ENCODE measurements at places on chromosomes 16 and 17.

DNA sequence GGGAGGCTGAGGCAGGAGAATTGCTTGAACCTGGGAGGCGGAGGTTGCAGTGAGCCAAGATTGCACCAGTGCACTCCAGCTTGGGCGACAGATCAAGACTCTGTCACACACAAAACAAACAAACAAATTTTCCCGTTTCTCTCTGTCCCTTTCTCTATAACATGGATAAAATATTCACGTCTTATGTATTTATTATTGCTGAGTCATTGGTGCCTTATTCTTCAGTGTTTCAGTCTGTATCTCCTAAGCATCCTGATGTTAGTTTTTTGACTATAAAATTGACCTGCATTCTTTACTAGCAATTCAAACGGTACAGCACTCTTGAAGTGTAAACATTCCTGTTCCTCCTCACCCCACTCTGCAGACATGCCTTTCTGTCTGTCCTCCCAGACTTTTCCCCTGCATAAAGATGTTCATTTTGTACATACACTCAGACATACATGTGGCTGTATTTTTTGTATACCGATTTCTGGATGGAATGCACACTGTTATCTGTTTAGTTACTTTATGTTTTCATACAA is 16.4 kb downstream of the DHODH start:
- no peak for DNase-seq

- no peak for DNase-seq
Measured at GRCh38 chr17:73639932-73640331, 4.3 kb downstream of the SDK2 start.

DNA sequence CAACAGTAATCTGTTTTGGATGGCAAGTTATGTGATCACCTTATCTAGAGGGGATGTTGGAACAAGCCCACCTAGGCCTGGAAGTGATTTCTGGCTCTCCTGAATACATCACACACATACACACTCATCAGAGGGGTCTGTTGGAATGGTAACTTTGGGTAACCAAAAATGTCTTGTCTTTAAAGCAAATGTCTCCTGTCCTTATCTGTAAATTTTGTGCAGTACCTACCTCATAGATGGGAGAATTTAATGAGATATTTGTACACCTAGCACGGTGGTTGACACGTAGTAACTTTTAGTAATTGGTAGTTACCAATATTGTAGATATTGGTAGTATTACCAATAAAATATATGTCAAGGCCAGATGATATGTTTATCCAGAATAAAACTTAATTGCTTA is 24.7 kb downstream of the HAPSTR1 start:
- DNase-seq = no peak

DNA sequence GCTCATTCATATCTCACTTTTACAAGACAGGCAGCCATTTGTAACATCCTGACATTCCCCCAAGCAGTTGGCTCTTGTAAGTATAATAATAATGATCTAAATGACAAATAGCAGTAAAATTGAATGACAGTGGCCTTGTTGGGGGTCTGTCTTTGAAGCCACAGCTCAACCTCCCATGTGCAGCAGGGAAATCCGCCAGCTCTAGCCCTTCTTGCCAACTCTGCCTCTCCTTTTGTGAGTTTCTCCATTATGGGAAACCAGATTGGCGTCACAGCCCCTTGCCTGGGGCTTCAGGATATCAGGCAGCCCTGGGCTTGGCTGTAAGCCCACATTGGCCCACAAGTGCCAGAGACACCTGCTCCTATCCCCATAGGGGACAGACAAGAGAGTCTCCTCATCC is 70.4 kb upstream of the CACNG5 start:
- DNase-seq = no peak

DNA sequence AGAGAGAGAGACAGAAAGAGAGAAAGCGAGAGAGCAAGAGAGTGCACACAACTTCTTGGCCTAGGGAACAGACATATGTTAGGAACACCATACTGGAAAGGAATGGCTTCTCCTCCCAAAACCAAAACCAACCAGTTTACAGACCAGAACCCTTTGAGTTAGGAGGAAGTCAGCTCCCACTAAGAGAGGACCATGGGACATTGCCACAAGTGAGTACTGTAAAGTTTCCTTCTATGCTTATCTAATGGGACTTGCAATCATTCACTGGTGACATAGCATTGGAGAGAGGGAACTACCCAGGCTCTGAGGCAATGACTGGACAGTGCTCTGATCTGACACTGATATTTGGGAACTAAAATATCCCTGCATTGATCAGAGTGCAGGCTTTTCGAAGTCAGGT is 32.4 kb downstream of the TBC1D3B start:
- peak; percentile 41 for DNase-seq

DNA sequence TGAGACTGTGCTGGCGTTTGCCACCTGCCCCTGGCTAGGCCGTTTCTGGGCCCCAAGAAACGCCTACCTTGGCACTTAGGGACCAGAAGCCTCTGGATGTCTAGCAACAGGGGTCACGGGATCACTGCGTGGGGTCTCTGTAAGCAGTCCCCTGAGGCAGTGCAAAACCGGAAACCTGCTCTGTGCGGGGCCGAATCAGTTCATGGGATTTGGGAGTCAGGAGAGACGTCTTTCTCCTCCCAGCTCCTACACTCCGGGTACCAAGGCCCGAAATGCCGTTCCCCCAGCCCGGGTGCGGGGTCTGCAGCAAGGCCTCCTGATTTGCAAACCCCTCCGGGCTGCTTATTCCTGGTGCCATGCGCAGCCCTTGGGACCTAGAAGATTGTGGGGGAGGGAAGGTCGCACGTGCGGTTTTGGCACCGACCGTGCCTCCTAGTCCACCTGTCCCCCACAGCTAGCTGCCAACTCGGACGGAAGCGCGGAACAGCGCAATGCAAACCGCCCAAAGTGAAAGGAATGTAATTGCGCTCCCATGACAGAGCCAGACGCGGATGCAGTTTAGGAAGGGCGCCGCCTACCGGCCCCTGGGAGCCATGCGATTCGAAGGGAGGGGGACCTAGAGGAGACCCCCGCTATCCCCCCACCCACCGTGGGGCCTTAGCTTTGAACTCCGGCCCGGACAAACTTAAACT is 6.5 kb downstream of the IRX5 start:
- peak; percentile 62 for DNase-seq

DNA sequence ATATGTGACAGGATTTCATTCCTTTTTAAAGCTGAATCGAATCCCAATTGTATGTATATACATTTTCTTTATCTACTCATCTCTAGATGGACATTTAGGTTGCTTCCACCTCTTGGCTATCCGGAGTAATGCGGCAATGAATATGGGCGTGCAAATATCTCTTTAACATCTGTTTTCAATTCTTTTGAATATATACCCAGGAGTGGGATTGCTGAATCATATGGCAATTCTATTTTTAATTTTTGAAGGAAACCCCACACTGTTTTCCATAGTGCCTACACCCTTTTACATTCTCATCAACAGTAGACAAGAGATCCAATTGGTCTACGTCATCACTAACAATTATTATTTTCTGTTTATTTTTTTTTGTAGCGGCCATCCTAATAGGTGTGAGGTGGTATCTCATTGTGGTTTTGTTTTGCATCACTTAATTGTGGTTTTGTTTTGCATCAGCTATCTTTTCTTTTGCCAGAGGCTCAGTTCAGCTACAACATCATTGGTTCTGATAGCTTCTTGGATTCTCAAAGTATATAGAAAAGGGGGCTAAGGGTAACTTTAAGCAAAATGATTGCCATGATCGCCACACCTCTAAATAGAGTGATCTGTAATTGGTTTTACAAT is 25.6 kb upstream of the MAP2K6 start:
- DNase-seq = no peak

DNA sequence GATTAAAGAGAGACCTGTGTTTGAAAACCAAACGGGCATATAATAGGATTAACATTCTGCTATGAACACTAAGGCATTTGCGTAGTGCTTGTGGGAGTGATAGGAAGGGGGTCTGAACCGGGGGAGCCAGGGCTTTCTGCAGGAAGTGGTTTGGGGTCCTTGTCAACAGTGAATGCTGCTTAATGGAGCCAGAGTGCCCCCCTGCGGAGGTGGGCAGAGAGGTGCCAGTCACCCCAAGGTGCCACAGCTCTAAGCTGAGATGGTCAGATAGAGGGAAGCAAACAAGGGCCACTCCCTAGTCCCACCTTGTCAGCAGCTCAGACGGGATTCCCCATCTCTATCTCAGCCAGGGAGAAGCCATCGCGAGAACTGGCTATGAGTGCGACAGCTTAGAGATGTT is 17.7 kb downstream of the NAA60 start:
- DNase-seq = peak; percentile 69

DNA sequence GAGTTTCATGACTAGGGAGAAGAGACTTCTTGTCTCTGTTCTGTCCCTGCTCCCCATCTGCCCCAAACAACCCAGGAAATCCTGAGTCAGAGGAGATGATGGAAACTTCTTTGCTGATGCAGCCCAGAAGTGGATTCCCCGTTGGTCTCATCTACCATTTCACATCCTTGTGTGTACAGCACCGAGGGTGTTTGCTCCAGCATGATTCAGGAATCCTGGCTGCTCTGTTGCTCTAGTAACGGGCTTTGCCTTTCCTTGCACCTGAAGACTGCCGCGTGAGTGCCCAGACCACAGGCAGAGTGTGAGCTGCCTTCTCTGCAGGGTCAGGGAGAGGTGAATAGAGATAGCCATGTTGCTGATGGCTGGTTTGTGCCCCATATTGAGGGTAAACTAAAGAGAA is 408.4 kb downstream of the CPPED1 start:
- DNase-seq = no peak

DNA sequence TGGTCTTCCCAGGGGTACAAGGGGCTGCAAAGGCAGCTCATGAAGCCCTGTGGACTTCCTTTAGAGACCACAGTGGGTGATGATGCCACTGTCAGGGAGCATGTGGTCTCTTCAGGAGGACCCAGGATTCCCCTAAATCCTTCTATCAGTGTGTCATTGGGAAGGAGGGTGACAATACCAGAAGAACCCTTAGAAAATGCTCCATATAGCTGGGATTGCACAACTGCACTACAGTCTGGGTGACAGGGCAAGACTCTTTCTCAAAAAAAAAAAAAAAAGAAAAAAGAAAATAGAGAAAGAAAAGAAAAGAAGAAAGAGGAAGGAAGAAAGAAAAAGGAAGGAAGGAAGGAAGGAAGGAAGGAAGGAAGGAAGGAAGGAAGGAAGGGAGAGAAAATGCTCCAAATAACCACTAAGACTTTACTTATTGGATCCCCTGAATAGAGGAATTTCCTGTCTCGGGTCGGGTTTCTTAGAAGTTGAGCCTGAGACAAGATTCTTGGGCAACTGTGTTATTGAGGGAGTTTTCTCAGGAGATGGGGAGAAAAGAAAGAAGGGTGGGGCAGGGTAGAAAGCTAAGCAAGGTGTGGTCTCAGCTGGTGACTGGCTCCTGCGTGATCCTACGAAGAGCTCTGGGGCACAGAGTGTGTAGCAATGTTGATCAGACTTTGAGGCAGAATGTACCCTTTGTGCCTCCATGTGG is 83.1 kb upstream of the DNAH9 start:
- DNase-seq = no peak

GRCh38 chr17:17621254-17621653 is 29.7 kb upstream of the PEMT start:
- no peak for DNase-seq

DNA sequence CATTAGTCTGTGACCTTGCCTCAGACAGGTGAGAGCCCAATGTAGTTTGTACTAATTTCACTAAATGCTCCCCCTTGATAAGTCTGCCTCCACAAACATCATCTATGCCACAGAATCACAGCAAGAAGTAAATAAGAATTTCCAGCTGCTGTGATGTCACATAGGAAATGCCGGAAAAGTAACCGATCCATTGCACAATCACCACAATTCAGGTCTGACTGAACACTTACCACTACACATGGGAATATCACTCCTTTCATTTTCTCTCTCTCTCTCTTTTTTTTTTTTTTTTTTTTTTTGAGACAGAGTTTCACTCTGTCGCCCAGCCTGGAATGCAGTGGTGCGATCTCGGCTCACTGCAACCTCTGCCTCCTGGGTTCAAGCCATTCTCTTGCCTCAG is 79.0 kb upstream of the CDH11 start:
- no peak for DNase-seq

DNA sequence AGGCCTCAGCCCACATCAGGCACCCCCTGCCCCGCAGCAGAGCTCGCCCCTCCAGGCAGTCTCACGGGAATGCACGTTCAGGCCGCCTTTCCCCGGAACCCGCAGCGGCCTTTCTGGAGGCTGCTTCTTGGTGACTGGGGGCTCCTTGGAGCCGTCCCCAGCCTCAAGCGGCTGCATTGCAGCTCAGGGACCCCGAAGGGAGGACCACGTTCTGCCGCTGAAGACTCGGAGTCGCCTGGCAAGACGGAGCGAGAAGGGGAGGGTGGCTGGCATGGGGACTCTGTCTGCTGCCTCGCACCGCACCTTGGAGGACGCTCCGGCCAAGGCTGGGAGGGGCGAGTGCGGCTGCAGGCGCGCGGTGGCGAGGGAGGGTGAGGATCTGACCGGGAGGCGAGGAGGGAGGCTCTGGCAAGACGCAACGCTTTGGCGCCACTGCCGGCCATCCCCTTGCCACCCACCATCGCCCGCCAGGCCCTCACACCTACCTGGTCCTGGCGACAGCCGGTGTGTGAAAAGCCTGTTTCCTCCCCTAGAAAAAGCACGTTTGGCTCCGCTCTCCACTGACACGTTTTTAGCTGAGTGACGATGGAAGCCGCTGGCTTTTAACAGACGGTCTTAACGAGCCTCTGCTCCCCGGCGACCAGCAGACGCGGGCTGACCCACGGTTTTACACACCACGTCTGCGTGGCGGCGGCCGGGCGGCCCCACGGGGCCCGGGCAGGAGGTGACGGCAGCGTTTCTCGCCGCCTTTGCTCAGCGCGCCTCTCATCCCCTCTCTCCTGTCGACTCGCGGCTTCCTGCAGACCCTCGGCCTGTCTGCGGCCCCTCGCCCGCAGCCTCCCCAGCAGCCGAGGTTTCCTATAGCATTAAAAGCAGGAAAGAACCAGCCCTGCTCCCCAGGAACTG is 16.7 kb upstream of the GNG13 start:
- DNase-seq = no peak

DNA sequence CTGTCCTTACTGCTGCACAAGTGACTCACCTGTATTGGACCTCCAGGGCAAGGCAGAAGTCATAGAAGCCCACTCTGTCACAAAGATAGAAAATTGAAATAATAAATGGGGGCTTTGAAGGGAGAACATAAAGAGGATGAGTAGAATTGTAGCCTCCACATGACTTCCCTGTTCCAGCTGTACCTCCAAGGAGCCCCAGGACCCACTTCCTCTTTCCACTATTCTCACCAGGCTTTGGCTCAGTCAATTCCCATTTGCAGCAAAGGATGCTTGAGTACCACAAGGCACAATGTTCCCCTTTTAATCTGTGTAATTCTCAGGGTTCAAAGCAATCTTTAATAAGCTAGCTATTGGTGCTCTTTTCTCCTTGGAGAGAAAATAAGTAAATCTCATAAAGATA is 512.1 kb downstream of the TOX3 start:
- DNase-seq = peak; percentile 7

GRCh38 chr16:87198328-87198832 is 118.8 kb downstream of the C16orf95 start:
- DNase-seq = no peak

DNA sequence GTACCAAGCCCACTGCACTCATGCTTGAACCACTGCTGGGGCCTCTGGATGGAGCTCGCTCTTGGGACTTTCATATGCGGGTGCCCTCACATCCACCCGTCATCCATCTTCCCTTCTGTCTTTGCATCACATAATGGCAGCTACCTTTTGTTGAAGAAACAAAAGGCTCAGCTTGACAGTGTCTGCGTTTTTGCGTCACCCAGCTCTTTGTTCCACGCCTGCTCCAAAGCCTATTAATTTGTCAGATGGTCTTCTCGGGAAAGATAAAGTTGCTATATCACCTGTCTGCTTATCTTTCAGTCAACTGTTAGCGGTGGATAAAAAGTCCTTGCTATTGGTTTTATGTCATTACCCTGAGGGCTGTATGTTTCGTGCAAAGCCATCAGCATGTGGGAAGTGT is 18.1 kb upstream of the BCO1 start:
- DNase-seq = no peak

GRCh38 chr16:53752560-53752959 is 48.6 kb downstream of the FTO start:
- no peak for DNase-seq
